ENCODE measurements at places on chromosomes 1 and 21. TPM values are rescaled to one million over a fixed set of nuclear protein-coding genes. Genes with fewer than 3 reads are reported as not detected.

- peak; percentile 93 for DNase-seq
These were observed 23.6 kb downstream of the LAMC2 start for GRCh38 chr1:183209533-183210158.

GRCh38 chr1:116521186-116521585 lies 49.6 kb downstream of the CD58 start:
- DNase-seq, result peak; percentile 42

Gene ZC3H11A
- total RNA-seq, result 102 TPM

Gene CD53
- total RNA-seq, result not detected

- DNase-seq, result no peak
These were observed 9.4 kb downstream of the POFUT2 start for GRCh38 chr21:45278156-45278911.

Gene CLIC6
- total RNA-seq, result not detected

DNA sequence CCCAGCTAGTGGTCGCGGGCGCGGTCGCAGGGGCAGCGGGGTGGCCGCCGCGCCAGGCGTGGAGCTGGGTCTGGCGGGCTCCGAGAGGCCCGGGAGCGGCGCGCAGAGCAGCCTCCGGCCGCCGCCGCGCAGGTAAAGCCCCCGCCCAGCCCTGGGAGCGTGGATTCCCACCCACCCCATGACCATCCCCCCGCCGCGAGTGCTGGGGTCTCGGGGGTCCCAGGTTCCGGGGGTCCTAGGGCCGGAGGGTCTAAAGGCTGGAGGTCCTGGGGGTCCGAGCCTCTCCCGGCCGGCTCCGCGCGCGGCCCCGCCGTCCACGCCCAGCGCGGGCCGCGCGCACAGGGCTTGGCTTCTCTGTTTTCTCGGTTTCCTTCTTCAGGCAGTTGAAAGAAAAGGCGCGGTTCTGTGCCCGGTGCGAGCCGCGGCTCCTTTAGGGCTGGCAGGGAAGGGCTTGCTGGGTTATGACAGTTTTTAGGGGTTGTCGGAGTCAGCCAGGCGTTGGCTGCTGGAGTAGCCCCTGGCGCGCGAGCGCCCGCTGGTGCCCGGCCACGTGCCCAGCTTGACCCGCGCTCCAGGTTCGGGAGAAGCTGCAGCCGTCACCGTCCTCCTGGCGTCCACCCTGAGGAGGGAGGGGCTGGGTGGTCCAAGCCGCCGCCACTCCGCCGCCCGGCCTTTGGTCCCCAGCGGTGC lies 359 bp downstream of the LRRC3 start:
- no peak for DNase-seq

Gene ZNF684
- 5.0 TPM for total RNA-seq

Gene IL23R
- total RNA-seq, result not detected

Gene ARHGAP29
- total RNA-seq, result 14.1 TPM

- DNase-seq, result no peak
These were observed at the start of gene PRKACB for GRCh38 chr1:84143796-84144565. TSS of gene PRKACB (plus strand) at chr1:84144271. CDS start at chr1:84144362, 91 bp downstream.

- no peak for DNase-seq
These were observed 131.9 kb upstream of the C1orf105 start for GRCh38 chr1:172288581-172288980.

Gene PDE9A
- total RNA-seq, result not detected

GRCh38 chr1:210332233-210332632 lies 3.5 kb downstream of the HHAT start:
- no peak for DNase-seq

Gene SYT11
- total RNA-seq, result 63.9 TPM

DNA sequence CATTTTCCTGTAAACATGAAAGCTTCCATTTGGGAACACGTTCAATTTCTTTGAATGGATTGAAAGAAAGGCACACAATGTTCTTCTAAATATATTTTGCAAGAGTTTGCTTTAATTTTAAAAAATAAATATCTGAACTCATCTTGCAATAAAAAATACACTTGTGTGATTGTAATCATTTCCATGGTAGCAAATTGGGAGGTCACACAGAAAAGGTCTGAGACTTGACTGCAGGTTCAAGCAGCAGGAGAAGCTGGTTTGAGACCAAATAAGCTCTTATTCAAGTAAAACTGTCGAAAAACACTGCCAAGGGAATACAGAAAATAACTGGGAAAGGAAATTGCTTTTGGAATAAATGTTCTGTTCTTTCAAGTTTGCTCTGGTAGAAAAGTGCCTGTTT lies 498.9 kb downstream of the ADGRL2 start:
- no peak for DNase-seq
